ENCODE measurements at places on chromosomes 7 and 10.
A peak's percentile ranks its signal among the peaks of the same experiment; 100 is the strongest.

- DNase-seq: no peak
Measured at GRCh38 chr10:408236-408635, 273.0 kb downstream of the ZMYND11 start.

- DNase-seq: no peak
Measured at GRCh38 chr10:66795866-66796265, 130.0 kb upstream of the LRRTM3 start.

- no peak for DNase-seq
Measured at GRCh38 chr7:102978284-102978683, 65.5 kb downstream of the LRRC17 start.

GRCh38 chr10:61964949-61965702 lies 63.6 kb downstream of the ARID5B start:
- no peak for DNase-seq

DNA sequence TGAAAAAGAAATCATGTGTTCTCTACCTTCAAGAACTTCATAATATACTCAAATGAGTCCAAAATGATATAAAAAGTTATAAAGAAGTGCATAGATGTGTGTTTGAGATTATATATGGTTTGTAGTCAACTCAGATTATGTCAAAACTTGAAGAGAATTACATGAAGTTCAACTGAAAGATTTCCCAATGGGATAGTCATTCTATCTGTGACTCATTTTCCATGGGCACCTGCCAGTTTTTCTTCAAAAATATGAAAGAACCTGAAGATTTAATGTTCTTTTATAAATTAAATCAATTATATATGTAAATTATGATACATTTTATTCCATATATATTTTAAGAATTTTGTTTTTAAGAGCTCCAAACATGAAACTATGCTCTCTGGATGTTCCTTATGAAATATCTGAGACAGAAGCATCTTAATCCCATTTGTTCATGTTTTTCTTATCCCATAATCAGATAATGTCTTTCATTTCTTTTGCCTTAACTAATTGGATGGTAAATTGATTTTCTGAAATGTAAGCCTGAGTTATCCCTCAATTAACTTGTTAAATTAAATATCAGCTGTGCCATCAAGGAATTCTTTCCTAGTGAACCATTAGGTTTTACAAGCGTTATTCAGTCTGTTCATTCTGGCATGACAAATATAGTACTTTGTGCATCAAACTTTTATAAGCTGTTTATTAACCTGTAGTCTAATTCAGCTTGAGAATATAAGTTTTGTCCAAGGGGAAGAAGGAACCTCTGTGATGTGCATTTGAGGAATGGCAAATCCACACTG lies 387.1 kb downstream of the IPMK start:
- DNase-seq: no peak

- DNase-seq: peak; percentile 55
Measured at GRCh38 chr10:7121154-7121797, 289.6 kb downstream of the SFMBT2 start.

- DNase-seq: no peak
Measured at GRCh38 chr7:141042222-141043193, 27.8 kb upstream of the MRPS33 start.

DNA sequence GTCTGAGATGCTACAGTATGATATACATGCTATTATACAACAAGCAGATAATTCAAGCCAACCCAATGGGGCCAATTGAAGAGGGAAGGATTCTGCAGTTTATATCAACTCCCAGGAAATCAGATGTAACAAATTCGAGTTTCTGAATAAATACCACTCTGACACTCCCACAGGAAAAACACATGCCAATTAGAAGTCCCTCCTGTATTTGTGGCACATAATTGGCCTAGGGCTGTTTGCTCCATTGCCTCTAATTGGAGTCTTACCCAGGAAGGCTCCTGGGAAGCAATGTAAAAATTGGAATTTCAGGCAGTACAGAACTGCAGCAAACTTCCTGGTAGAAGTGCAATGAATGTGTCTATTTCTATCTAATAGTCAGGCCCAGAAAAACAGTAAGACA lies 4.7 kb downstream of the PPA1 start:
- DNase-seq: no peak

GRCh38 chr7:21868576-21868850 lies 77.2 kb downstream of the CDCA7L start:
- DNase-seq: no peak

- no peak for DNase-seq
Measured at GRCh38 chr7:102009628-102010027, 192.2 kb downstream of the CUX1 start.

DNA sequence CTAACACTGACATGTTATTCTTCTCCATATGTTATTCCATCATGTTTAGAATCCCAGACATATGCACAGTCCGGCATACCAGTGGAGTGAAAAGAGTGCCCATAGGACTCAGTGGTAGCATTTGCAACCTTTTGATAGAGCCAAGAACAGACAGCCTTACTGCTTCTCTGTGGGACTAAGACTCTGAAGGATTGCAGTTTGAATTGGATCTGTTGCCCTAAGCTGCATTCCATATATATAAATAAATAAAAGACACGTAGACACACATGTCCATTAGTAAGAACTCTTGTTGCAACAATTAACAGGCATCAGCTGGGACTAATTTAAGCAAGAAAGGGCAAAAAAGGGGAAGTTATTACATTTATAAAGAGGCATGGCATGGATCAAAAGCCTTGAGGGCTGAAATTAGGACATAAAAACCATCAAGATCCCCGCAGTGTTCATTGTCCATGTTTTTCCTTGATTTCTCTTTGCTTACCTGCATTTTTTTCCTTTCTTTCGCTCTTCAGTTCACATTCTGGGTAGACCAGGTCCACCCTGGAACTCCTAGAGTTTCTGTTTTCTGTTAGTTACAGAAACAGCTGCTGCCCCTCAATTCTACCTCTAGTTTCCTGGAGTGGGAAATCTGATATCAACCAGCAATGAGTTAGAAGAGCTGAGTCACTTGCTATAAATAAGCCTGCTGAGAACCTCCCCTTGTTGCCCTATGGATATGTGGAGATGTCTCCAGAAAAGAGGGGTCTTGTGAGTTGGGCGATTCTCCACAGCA lies 132.4 kb downstream of the SORCS1 start:
- no peak for DNase-seq

GRCh38 chr10:100504096-100504495 lies 15.6 kb downstream of the SEC31B start:
- no peak for DNase-seq

DNA sequence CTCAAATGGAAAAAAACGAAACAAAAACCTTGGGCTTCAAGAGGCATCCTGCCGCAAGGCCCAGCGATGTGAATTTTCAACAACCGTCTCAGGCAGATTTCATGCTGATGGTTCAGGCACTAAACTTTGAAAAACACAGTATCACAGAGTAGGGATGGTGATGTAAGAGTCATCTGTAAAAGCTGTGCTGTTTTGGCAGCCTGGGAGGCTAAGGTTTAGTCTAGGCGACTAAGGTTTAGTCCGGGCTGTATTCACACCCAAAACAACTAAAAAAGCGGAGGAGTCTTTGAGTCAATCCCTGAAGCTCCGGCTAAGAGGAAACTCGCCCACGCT lies 420 bp upstream of the MINPP1 start:
- DNase-seq: no peak

All from activated T-cell treated with anti-CD3 and anti-CD28 coated beads for 1 hour (primary cell).